GM13976 (cell line): ENCODE measurements at places on chromosomes 13 and 19.

- no peak for DNase-seq
These were observed 1.8 kb downstream of the KLF16 start for GRCh38 chr19:1861599-1862031.

DNA sequence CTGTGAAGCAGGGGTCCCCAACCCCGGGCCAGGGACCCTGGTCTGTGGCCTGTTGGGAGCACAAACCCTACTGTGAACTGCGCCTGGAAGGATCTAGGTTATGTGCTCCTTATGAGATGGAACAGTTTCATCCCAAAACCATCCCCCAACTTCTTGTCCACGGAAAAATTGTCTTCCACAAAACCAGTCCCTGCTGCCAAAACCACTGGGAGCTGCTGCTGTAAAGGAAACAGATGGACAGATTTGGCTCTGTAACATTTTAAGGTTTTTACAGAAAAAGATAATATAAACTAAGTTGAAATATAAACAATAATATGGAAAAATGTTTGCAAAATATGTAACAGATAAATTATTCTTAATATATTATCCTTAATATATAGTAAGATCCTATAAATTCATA is 73.7 kb downstream of the COG6 start:
- no peak for DNase-seq

GRCh38 chr19:32201211-32201610 is 144.2 kb upstream of the ZNF507 start:
- DNase-seq = no peak

DNA sequence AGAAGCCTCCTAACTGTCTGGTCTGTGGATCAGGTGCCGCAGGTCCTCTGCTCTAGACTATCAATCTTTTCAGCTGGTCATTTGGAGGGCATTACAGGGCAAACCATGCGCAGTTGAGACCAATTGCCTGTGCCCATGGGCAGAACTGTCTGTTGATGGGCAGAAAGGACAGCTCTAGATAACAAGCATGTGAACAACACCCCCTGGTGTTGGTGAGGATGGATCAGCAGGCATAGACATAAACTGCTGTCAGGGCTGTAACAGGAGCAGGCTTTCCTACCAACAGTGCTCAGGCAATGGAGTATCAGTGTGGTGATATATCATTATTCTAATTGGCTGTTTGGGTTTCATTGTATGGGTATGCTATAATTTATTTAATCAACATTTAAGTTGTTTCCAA is 104.7 kb upstream of the KL start:
- DNase-seq = peak; percentile 64

DNA sequence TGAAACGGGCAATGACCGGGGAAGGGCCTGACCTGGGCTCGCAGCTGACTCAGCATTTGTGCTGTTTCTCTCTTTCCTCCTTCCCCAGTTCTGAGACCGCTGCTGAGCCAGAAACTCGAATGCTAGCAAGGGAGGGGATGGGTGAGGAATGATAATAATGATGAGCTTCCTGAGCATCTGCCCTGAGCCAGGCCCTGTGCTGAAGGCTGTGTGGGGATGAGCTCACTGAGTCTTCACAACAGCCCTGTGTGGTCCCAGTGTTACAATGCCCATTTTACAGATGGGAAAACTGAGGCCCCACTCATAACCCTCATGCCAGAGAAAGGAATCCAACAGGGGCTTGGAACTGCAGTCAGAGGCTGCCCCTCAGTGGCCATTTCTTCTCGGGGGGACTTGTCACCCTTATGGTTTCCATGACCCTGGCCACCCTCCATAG is 8.1 kb downstream of the SULT2B1 start:
- DNase-seq = no peak

DNA sequence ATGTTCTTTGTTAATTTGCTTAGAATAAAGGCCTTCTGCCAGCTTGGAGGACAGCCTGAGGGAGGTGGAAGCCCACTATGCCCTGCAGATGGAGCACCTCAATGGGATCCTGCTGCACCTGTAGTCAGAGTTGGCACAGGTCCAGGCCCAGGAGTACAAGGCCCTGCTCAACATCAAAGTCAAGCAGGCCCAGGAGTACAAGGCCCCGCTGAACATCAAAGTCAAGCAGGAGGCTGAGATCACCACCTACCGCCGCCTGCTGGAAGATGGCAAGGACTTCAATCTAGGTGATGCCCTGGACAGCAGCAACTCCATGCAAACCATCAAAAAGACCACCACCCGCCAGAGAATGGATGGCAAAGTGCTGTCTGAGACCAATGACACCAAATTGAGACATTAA is 41.7 kb downstream of the ZNF85 start:
- no peak for DNase-seq

DNA sequence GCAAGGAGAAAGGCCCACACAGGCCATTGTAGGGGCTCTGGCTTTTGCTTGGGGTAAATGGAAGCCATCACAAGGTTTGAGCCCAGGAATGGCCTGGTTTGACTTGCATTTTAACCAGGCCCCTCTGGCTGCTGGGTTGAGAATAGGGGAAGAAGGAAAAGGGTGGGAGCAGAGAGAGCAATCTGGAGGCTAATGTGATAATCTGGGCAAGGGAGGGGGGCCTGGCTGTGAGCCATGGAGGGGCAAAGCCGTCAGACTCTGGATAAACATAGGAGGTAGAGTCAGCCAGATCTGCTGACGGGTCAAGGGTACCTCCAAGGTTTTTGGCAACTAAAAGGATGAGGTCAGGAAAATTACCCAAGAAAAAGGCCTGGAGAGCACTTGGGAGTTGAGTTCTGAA is 41.6 kb downstream of the RFX2 start:
- no peak for DNase-seq

- peak; percentile 50 for DNase-seq
These were observed 178.4 kb downstream of the FGF9 start for GRCh38 chr13:21849323-21849722.

- DNase-seq = no peak
These were observed 11.3 kb downstream of the ZNF132 start for GRCh38 chr19:58428617-58429016.

- DNase-seq = no peak
These were observed 3.7 kb downstream of the ZSCAN22 start for GRCh38 chr19:58330458-58330857.

- DNase-seq = peak; percentile 40
These were observed 2.1 kb downstream of the POU4F1 start for GRCh38 chr13:78601124-78601873.

DNA sequence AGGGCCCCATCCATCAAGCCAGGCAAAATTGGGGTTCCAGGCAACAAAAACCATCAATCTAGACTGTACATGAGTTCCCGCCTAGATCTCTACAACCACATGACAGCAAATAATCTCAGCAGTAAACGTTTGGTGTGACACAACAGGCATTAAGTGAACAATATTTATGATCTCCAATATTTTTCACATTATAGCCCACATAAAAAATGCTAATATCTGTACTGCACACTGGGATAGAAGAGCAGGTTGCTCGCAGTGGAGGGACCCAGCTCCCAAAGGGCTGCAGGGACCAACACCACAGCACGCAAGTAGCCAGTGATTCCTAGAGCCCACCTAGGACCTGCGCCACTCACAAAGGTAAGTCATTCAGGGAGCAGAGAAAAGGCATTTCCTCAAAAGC is 25.9 kb downstream of the LATS2 start:
- no peak for DNase-seq

GRCh38 chr19:16594131-16594586 is 21.9 kb upstream of the SLC35E1 start:
- DNase-seq = peak; percentile 61

- no peak for DNase-seq
These were observed at the start of gene SLC7A10 for GRCh38 chr19:33225458-33225926. Gene SLC7A10, minus strand, starts transcription at chr19:33225850. Its CDS starts 147 bp downstream, at chr19:33225703.

GRCh38 chr19:4624733-4625362 is 14.5 kb upstream of the TNFAIP8L1 start:
- DNase-seq = peak; percentile 55

GRCh38 chr19:14614099-14614412 is 31.2 kb downstream of the CLEC17A start:
- peak; percentile 67 for DNase-seq

GRCh38 chr13:62595976-62596375 is 1180.3 kb upstream of the PCDH20 start:
- DNase-seq = no peak

DNA sequence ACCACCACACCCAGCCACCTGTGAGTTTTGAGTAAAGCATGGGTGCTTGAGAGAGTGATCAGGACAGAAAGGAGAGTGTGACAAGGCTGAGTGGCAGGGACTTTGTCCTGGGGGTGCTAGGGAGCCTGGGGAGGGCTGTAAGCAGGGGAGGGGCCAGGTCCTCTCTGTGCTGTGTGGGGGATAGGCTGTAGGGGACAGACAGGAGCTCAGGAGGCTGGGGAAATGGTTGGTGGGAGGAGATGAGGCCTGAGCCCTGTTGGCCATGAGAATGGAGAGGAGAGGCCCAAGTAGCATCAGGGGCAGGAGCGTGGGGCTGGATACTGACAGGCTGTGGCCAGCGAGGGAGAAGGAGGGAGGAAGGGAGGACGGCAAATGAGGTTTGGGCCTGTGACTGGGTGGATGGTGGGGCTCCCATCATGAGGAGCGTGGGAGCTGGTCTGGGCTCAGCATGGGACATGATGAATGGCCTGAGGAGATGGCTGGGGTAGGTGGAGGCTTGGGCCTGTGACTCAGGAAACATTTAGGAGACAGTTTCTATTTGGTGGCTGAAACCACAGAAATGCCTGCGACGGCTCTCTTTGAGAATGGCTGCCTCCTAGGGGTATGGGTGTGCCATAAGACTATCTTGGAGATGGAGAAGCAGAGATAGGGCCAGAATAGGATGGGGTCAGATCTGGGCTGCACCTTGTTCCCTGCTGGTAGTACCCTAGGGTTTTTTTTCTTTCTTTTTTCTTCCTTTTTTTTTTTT is 25.0 kb downstream of the GRIN2D start:
- no peak for DNase-seq

GRCh38 chr13:112184851-112185371 is 118.0 kb downstream of the SOX1 start:
- DNase-seq = no peak

DNA sequence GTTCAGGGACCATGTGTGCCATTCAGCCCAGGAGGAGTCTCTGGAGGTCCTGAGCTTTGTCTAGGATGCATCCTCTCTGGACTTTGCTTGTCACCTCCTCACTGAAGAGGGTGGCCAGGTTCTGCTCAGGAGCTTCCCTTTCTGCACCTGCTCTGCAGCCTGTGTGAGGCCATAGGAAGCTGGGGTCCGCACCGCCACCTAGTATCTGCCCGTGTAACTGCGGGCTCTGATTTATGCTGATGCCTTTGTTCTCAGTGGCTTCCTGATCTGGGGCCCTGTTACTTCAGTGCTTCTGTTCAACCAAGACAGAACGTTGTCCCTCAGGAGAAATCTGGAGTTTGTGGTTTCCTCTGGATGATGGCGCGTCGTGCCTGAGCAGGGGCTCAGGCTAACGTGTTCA is 15.5 kb downstream of the ZNF610 start:
- DNase-seq = no peak

DNA sequence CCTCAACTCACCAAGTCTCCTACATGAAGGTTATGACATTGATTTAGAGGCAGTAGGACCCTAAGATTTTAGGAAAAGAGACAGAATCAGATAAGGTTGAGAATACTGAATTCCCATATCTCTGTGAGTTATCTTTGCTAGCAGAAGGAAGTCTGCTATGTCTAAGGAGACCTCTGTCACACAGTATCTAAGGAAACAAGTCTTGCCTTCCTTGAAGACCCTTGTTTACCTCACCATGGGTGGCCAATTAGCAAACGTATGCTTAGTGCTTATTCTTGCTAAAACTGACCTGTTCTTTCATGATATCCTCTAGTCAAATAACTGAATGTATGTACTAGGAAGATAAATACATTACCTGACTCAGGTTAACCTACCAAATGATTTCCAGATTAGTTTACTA is 855.4 kb upstream of the SLITRK1 start:
- DNase-seq = no peak

GRCh38 chr13:97423300-97424045 is 10.5 kb upstream of the RAP2A start:
- DNase-seq = no peak

DNA sequence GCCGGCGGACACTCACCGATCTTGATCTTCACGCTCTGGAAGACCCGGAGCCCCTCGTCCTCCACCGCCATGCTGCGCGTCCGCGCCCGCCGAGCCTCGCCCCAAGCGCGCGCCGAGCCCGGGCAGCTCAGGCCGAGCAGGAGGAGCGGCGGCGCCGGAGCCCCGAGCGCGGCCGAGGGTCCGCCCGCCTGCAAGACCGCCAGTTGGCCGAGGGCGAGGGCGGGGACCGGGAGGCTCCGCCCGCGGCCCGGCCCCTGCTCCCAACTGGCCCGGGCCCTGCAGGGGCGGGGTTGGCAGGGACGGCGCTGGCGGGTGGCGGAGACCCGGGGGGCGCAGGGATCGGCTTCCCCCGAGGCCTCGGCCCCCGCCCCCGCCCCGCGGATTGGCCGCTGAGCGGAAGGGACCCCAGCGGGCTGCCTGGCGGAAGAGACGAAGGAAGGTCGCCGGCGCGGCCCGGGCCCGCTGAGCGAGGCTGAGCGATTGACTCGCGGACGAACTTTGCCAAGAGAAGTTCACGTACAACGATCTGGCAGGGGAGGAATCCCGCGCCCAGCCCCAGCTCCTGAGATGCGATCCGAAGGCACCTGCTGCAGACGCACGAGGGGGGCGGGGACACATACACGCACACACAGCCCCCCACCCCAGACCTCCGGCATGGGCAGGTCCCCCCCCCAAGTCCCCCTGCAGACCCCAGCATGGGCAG is at the start of gene RASA3:
RASA3 (minus strand) TSS at position 205 of the 703 bp plus-strand sequence; CDS start at position 71, 134 bp downstream.
- DNase-seq = peak; percentile 96

GRCh38 chr19:4620675-4621074 is 18.6 kb upstream of the TNFAIP8L1 start:
- no peak for DNase-seq

DNA sequence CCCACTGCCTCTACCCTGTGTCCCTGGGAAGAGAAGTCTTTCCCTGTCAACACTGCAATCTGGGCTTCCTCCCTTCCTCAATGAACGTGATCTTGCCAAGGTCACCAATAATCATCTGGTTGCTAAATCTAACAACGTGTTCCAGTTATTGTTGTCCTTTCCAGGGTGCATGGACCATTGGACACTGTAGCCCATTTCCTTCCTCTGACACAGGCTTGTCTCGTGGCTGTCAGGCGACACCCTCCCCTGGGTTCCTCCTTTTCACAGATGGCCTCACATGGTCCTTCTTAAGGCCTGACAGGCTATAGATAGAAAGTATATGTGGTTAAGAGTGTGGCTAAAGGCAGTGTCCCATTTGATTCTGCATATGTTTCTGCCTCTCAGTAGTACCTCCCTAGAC is 67.7 kb upstream of the STARD13 start:
- DNase-seq = peak; percentile 59

DNA sequence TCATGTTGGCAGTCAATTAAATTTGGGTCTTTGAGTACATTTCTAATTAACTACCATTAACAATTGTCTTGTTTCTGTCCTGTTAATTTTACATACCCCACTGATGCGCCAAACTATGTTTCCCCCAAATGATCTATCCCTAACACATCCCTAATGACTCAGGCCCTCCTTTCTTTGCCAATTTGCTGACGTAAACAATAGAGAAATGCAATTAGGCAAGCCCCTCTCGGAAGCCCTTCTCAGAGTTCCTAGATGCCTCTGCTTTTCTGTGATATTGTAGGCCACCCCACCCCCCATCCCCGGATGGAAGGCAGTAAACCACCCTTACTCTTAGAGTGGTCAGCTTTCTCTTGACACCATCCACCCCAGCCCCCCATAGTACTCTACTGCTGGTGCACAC is 74.2 kb downstream of the FLT1 start:
- no peak for DNase-seq
